ENCODE measurements at places on chromosomes 2 and 18.
A peak's percentile ranks its signal among the peaks of the same experiment; 100 is the strongest.

DNA sequence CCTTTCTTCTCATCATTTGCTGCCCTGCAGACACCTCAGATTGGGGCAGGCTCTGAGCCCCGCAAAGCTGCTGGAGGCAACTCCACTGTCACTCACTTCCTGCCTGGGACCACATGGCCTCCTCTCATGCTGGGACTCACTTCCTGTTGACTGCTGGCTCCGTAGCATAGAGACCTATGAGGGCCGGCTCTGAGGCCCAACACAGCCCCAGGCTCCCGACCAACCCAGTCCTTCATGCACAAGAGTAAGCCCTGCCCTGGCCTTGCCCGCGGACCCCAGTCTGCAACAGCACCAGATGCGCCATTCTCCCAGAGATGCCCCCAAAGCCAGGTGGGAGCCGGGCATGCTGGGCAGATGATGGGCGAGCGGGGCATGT is 55.7 kb downstream of the DNMT3A start:
- peak; percentile 68 for DNase-seq

- DNase-seq: no peak
Observed at GRCh38 chr2:191250400-191250799, 5.2 kb downstream of the MYO1B start.

- no peak for DNase-seq
Observed at GRCh38 chr2:19540739-19541525, 182.5 kb upstream of the OSR1 start.

- no peak for DNase-seq
Observed at GRCh38 chr2:197254776-197255530, 55.6 kb downstream of the ANKRD44 start.

GRCh38 chr2:38406597-38407110 is 29.6 kb upstream of the ATL2 start:
- no peak for DNase-seq

- DNase-seq: no peak
Observed at GRCh38 chr2:239884051-239884405, 141.1 kb downstream of the NDUFA10 start.

- no peak for DNase-seq
Observed at GRCh38 chr2:129334128-129334527, 645.3 kb upstream of the RAB6C start.

- DNase-seq: no peak
Observed at GRCh38 chr2:194104687-194105086, 1552.3 kb upstream of the SLC39A10 start.
